ENCODE measurements at places on chromosomes 1 and 21. TPM values are rescaled to one million over a fixed set of nuclear protein-coding genes. Genes with fewer than 3 reads are reported as not detected.

Gene SLFNL1
- 0.08 TPM for total RNA-seq

Gene TGFB2
- total RNA-seq: 0.44 TPM

Gene USH2A
- not detected for total RNA-seq

Gene PRAMEF17
- total RNA-seq: not detected
